ENCODE measurements at places on chromosomes 7 and 10.
A peak's percentile ranks its signal among the peaks of the same experiment; 100 is the strongest.

DNA sequence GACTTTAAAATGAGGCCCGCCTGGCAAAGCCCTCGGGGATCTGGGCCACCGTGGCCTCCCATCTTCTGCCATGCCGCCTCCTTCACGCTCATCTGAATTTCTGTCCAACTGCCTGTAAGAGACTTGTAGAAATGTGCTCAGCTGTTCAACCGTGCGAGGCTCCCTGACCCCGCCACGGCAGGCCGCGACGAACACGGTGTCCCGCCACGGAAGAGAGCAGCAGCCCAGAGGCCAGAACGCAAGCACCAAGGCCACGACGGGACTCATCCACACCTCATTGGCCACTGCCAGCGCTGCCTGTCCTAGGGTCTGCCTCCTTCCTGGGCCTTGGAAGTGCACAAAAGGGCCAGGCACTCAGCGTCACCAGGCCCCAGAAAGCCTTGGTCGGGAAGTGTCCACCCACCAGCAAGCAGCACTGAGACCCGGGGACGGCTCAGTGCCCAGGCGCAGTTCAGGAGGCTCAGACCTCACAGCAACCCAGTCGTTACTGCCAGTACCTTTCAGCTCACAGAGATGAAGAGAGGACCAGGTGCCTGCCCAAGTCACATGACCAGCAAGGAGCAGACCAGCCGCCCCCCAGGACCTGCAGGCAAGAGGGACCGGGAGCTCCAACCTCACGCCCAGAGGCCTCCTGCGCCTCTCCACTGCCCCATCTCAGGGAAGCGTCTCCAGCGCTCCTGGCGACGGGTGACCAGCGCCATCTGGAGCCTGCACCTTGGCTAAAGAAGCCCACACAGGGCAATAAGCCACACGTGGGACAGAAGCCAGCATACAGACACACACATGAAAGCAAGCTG lies 85.9 kb downstream of the MAD1L1 start:
- no peak for DNase-seq

- no peak for DNase-seq
These were observed 123.5 kb upstream of the FERD3L start for GRCh38 chr7:19268737-19269136.

GRCh38 chr7:95429241-95429990 lies 5.4 kb downstream of the PON2 start:
- no peak for DNase-seq

DNA sequence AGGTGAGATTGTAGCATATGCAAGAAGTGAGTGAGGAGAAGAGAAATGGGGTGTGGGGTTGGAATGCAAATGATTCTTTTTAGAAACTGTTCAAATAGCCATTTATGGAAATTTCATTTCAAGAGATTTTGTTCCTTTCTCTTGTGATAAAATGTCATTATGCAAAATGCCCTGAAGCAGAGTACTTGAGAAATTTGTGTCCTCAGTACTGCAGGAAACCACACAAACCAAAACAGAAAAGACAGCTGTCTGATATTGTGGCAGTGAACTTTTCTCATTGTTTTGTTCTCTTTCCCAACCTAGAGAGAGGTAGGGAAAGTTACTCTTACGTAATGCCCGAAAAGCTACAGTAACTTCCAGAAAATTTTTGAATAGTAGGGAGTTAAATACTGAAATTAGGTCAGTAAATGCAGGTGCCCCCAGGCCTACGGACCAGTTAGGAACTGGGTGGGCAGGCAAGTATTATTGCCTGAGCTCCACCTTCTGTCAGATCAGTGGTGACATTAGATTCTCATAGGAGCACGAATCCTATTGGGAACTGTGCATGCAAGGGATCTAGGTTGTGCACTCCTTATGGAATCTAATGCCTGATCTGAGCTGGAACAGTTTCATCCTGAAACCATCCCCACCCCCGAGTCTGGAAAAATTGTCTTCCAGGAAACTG lies 34.0 kb downstream of the DLD start:
- DNase-seq, result no peak

GRCh38 chr7:34772296-34772938 lies 114.4 kb downstream of the NPSR1 start:
- no peak for DNase-seq

DNA sequence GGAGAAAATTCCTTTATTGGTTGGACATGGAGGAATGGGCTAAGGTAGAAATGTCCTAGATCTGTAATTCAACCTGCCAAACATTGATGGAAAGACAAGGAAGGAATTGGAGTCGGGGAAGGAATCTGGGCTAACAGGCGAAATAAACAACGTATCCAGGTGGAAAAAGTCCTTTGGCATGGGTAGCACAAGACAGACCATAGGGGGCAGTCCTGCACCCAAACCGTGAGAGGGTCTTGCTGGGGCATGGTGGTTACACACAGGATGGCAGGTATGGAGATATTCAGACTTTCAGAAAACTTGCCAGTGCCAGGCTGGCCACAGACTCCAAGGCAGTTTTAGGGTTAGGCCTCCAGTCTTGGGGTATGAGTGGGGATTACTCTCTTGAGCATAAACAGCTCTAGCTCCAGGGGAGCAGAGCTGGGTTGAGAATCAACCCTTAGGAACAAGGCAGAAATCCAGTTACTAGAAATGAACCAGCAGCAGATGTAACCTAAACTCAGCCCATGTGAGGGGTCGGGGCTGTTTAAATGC lies 188.6 kb upstream of the GDF10 start:
- no peak for DNase-seq

DNA sequence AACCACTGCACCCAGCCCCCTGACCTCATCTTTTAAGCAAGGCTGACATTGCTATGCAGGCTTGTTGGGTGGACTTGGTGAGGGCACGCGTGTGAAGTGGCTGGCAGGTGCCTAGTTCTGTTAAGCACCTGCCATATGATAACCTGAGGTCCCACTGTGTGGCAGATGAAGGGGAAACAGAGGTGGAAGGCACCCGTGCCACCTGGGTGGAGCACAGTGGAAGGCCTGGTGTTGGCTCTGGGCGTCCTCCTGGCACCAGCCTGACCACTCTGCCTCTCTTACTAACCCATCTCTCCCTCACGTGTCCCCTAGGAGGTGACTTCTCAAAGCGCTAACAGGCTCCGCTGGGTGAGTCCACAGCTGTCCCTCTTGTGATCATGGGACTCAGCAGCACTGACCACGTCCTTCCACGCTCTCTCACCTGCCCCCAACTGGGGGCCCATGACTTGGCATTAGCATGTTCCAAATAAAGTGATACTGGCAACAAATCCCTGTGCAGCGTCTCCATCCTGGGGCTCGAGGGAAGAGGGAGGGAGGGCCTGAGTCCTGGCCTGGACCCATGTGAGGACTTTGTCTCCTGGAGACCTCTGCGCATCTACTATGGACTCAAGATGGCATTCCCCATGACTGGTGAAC lies 4.6 kb upstream of the ZNF862 start:
- no peak for DNase-seq

- DNase-seq, result no peak
These were observed 10.5 kb downstream of the SEMA3C start for GRCh38 chr7:80908360-80908797.

DNA sequence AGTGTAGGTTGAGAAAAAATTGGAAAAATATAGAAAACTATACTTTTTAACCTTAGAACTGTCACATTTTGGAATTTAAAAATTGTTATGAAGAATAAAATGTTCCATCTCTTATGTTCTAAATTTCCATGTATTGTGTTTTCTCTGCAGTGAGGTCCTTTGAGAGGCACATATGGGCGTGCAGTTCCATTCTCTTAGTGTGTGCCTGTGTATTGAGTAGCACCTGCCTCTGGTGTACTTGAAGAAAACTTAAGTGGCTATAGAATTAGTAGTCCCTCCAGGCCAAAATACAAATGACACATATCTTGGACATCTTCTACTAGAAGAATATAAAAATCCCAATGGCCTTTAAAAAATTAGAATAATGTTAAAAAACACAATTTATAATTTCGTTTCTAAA lies 149.2 kb downstream of the BICC1 start:
- no peak for DNase-seq

DNA sequence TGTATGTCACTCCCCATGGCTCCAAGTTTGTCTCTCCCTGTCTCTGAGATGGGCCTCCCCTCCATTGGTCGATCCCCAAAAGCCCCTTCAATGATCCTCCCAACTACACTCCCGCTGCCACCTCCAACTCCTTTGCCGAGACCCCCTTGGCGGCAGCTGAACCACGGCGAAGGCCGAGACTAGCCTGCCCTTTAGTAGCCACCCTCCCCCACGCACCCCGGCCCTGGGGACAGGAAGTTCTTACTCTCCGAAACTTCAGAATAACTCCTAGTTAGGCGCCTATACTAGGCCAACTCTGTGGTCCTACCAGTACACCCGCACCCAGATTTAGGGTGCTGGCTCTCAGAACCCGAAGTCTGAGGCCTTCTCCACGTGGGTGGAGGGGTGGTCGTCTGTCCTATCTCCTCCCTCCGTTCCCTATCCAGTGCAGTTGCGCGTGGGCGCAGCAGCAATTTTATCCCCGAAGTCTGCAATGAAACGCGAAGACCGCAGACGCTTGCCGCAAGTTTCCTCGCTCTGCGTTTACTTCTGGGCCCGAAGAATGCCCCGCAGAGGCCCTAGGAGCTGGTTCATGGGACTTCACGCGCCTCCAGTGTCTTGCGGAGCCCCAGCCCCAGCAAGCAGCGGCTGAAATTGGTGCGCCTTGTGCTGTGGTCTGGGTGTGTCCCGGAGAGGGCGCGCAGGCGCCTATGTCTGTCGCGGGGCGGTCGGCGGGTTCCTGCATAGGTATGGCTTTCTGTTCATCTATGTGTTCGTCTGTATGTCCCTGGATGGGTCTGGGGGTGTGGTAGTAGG lies 82.6 kb upstream of the SLF2 start:
- no peak for DNase-seq

GRCh38 chr7:146864644-146865043 lies 748.0 kb downstream of the CNTNAP2 start:
- DNase-seq, result no peak

DNA sequence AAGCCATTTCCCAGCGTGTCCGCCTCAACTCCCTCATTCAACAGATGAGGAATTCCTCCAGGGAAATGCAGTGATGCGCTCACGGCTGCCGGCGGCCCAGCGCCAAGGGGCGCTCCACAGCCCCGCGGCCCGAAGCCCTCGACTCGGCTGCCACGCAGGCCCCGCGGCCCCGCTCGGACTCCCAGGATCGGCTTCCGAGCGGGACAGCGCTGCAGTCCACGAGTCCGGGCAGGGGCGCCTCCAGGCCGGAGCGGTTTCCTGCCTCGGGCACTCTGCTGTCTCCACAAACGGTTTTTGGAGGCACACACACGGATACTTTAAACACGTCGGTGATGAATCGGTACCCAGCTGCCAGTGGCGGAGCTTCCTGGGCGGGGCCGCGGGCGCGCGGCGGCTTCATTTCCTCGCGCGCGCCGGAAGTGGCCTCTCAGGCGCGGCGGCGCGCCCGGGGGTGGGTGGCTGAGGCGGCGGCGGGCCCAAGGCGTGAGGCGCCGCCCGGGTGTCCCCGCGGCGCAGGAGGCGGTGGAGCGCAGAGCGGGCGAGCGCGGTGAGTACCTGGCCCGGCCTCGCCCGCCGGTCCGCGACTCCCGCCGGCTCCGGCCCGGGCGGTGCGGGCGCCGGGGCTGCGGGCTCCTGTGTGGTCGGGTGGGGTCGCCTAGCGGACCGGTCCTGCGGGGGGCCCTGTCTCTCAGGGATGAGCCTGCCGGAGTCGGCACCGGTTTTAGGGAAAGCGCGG lies at the start of gene CSGALNACT2:
Gene CSGALNACT2 (plus strand): TSS at position 425 of the 736 bp plus-strand sequence. CDS start 16,705 bp downstream, outside the sequence.
- peak; percentile 76 for DNase-seq

DNA sequence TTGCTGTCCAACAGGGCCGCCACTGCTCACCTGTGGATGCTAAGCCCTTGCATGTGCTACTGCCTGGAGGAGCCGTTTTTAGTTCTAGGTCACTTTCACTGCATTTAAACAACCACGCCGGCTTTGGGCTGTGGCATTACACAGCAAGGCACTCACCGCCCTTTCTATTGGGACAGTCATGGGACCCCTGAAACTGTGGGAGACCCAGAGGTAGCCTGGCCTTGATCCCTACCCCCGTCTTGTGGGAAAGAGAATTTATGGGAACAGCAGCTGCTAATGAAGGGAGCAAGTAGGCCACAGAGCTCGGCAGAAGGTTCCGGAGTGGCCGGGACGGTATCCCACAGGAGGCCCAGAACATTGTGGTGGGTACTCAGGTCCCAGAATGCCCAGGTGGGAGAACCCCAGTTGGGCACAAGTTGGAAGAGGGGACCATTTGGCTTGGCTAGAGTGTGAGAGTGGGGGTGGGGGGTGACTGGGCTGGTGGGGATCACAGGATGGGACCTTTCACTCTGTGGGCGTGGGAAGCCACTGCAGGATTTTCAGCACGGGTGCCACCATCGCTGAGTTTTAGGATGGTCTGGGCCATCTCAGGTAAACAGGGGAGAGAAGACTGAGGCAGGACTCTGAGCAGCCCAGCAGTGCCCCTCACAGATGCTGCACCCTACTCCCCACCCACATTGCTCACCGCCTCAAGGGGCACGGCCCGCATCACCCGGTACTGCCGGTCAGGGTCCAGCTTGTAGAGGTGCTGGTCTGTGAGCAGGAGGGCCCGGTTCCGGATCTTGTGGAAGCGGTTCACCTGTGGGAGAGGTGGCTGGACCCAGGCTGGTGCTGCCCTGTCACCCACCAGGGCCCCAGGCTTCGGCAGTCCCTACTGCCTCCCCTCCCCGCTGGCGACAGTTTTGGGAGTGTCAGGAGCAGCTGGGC lies 15.2 kb downstream of the MYO1G start:
- DNase-seq, result no peak

DNA sequence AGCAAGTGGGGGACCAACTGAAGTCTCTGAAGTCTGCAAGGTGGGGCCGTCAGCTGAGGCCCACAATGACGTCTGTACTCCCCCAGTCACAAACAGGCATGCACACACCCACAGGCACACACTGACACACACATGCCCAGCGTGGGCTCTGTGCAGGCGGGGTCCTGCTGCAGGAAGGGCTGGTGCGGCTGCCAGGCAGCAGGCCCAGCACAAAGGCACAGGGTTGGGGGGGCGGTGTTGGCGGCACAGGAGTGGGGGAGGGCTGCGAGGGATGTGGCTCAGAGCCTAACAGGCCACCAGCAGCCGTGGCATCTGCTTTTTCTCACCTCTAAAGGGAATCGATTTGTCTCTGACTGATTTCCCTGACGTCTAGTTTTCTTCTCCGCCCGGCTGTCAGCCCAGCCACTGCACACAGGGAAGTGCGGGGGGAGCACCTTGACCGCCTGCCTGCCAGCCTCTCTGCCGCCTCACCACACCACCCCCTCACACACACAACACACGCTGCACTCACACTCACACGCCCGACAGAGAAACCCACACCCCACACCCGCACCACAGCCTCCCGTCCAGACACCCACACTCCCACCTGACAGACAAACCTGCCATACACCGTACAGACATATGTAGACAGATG lies 43.5 kb upstream of the ZMIZ1 start:
- DNase-seq, result no peak

GRCh38 chr10:65949526-65949925 lies 976.3 kb upstream of the LRRTM3 start:
- DNase-seq, result no peak

- DNase-seq, result no peak
These were observed 98.6 kb downstream of the SLC16A9 start for GRCh38 chr10:59611048-59611447.

- DNase-seq, result no peak
These were observed 80.7 kb downstream of the TCERG1L start for GRCh38 chr10:131230641-131231322.
